ENCODE measurements at places on chromosomes 13 and 19. TPM values are rescaled to one million over a fixed set of nuclear protein-coding genes. Genes with fewer than 3 reads are reported as not detected.

Gene HCN2
- 0.17 TPM for total RNA-seq

DNA sequence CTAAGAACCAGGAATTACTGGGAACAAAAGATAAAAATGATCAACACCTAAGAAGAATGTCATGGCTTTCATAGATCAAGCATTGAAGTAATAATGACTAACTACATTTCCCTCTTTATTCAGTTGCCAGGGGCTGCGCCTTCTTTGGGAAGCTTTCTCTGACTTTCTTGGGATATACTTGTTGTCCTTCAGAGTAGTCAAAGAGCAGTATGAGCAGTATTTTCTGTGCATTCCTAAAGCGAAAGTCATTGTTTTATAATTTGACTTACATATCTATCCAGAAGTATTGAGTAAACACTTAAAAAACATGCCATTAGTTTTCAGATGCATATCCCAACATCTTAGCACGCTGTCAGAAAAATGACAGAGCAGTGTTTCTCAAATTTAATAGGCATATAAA lies 2412.4 kb downstream of the PCDH9 start:
- DNase-seq = no peak

- DNase-seq = peak; percentile 85
Measured at GRCh38 chr19:55605637-55606470, at the start of gene ZNF865. TSS of gene ZNF865 (plus strand) at chr19:55605647. CDS start at chr19:55613619, 7,972 bp downstream.

GRCh38 chr13:52903320-52903719 lies 54.9 kb upstream of the PCDH8 start:
- no peak for DNase-seq

GRCh38 chr19:35533822-35534392 lies 651 bp downstream of the GAPDHS start:
- peak; percentile 73 for DNase-seq

Gene NCAN
- 0.25 TPM for total RNA-seq

Gene REEP6
- 5.1 TPM for total RNA-seq

Gene ZNF880
- total RNA-seq = 8.6 TPM

DNA sequence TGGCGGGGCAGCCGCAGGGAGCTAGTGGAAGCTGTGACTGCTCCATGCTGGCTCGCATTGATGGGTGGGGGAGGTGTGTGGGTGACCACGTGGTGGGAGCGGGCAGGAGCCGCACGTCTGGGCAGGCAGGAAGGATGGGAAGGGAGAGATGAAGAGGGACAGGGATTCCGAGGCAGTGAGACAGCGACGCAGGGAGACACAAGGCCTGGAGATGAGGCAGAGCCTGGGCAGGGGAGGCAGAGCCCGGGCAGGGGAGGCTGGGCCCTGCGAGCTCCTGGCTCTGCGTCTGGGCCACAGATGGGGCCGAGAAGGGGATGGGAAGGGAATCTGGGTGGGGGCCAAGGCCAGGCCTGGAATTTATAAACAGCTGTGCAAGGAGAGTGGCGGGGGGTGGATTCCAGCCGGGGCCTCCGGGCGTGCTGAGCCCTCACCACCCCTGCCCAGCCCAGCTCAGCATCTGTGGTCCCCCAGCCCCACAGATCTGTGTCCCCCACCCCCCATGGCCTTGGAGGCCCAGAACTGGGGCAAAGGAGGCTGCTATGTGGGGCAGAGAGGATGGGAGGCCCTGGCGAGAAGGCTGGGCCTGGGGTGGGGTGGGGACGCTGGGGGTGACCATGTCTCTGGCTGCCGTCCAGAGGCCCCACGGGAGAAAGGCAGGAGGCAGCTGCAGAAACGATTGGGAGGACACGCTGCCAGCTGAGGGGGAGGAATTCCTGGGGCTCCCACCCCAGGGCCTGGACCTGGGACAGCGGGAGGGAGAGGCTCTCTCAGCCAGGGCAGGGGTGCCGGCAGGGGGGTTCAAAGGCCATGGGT lies 6.0 kb downstream of the EHD2 start:
- DNase-seq = peak; percentile 71

- peak; percentile 65 for DNase-seq
Measured at GRCh38 chr19:2332341-2333026, 4.0 kb downstream of the SPPL2B start.

Gene CAPN12
- 15.9 TPM for total RNA-seq

DNA sequence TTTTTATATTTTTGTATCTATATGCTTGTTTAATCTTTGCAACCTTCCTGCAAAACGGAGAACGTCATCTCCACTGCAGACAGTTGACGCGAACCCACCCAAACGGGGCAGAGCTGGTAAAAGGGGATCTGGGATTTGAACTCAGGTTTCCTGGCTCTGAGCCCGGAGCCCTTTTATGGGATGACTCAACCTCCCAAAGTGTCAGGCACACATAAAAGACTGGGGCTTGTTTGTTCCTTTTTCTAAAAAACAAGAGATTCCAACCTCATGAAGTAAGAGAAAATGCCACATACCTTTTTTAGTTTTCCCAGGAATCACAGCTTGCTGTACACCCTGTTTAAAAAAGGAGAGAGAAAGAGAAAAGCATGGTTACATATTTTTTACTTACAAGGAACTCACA lies 78.9 kb downstream of the GADD45B start:
- peak; percentile 12 for DNase-seq

Gene PEAK3
- 0.29 TPM for total RNA-seq

DNA sequence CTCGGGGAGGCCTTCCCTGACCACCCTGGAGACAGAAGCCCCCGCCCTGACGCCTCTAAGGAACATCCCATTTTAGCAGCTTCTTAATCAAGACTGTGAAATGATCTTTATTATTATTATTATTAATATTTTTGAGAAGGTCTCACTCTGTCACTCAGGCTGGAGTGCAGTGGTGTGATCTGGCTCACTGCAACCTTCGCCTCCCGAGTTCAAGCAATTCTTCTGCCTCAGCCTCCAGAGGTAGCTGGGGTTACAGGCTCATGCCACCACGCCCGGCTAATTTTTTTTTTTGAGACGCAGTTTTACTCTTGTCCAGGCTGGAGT lies 3.6 kb upstream of the DAND5 start:
- no peak for DNase-seq

GRCh38 chr19:47305309-47305751 lies 4.3 kb upstream of the C5AR1 start:
- peak; percentile 72 for DNase-seq

Gene KIR3DL1
- not detected for total RNA-seq

DNA sequence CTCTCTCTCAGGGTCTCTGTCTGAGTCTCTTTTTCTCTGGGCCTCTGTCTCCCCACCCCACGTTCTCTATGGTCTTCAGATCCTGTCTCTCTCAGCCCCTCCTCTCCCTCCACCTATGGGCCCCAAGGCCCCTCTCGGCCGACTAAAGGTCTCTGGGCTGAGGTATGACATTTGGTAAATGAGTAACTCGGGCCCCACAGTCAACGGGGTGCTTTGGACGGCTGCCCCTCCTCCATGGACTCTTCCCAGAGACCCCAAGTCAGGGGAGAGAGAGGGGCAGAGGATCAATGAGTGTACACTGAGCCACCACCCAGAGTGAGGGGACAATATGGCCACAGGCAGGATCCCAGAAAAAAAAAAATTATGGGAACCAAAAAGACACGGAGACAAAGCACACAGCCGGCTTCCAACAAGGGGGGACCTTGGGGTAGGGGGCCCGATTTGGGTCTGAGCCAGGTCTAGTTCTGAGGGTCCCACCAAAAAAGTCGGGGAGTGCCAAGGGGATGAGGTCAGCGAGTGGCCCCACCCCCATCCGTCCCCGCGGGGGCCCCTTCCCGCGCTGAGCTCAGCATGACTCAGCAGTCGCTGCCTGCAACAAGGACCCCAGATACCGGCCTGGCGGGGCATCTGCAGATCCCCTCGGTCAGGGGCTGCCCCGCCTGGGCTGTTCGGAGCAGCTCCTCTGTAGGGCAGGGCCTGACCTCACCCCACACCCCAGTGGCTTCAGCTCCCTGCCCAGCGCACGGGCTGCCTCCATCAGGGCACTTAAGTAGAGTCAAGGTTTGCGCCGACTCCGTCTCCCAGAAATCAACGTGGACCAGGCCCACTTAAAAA lies 1.5 kb upstream of the FTL start:
- DNase-seq = peak; percentile 88

Gene CERS4
- total RNA-seq = 3.1 TPM

DNA sequence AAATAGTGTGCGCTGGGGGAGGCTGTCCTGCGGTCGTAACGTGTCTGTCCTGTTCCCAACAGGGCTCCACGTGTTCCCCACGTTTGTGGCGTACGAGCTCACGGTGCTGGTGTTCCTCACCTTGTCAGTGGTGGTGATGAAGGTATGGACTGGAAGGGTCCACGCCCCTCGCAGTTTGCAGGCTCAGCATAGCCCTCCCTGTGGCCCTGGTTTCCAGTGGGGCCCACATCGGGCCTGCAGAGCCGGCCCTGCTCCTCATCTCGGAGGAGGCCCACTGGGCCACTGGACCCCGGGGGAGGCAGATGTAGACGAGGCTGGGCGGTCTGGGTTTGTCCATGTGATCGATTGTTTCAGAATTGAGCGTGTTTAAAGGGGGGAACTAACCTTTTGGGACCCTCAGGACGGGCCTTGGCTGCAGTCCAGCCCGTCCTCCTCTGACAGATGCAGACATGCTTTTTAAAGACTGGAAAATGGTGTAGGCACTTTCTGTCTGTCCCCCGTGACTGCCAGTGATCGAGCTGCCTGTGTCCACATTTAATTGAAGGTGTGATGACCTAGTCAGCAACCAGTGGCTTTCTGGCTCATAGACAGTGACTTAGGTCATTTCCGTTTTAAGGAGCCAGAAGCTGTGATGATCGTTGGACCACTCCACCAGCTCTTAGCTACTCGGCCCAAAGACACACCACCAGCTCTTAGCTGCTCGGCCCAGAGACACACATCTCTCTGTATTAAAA lies 37.1 kb upstream of the TFDP1 start:
- DNase-seq = no peak

- DNase-seq = peak; percentile 58
Measured at GRCh38 chr19:48991873-48992580, 1.1 kb downstream of the GYS1 start.

- DNase-seq = no peak
Measured at GRCh38 chr13:20331949-20332348, 99.8 kb upstream of the GJB6 start.

Gene MEIS3
- 11.6 TPM for total RNA-seq

Gene CRX
- total RNA-seq = not detected

DNA sequence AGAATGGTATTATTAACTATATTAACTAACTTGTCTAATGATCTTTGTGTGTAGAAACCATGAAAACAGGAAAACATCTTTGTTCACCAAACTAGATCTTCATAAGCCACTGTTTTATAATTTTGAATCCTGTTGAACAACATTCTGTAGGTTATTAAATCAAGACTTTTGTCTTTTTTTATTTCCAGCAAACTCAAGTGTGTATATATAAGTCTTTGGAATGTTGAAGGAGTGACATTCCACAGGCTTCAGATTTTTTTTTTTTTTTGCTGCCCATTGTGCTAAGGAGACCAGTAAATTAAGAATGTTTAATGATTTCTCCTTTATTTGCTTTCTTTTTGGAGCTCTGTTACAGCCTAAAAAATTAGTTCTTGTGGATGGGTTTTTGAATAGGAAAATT lies 89.6 kb downstream of the LMO7 start:
- no peak for DNase-seq

DNA sequence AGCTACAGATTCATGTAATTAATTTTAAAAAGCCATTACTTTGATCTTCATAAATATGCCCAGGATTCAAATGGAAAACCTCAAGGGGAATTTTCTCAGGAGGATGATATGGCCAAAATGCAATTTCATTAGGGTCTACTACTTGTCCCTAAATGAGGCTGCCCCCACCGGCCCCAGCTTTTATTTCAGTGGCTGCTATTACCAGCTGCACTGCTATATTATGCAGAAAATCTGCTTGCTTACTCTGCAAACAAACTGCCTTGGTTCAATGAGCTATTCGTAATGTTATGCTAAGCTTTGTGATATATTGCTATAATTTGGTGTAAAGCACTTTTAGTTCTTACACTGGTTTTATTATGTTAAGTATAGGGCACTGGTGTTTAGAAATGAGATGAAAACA lies 137.3 kb upstream of the TMTC4 start:
- no peak for DNase-seq

DNA sequence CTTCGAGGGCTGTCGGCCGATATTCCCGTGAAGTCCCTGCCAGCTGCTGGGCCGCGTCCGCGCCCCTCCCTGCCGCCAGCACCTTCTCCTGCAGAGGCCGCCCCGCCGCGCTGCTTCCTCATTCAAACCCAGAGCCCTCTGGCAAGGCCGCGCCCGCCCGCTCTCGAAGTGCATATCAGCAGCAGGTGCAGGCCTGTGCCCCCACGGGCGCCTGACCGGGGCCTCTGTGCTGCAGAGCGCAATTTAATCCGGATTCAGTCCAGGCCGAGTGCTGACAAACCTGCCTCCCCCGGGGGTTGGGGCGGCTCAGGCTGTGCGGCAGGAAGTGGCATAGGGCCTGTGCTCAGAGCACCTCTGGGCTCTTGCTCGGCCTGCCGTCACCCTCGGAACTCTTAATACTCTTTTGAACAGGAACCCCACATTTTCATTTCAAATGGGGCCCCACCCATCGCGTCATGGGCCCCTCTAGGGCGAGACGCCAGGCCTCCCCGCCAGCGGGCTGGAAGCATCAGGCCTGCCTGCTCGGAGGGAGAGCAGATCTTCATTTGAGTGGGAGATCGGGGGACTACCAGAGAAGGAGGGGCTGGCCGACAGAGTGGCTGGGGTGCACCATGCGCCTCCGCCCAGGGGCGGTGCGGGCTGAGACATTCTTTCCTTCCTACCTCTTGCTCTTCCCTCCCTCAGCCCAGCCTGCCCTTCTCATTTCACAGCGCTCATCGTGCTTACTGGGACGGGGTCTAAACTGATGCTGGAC lies 125.7 kb downstream of the TNFRSF19 start:
- peak; percentile 54 for DNase-seq

Gene LIPE
- total RNA-seq = 7.9 TPM

- no peak for DNase-seq
Measured at GRCh38 chr19:18017275-18018083, 9.5 kb downstream of the ARRDC2 start.

GRCh38 chr13:29888306-29888705 lies 37.9 kb upstream of the UBL3 start:
- no peak for DNase-seq

- peak; percentile 71 for DNase-seq
Measured at GRCh38 chr19:1181606-1182005, 7.5 kb upstream of the SBNO2 start.

Gene ZNF536
- 7.3 TPM for total RNA-seq

Gene CGB8
- total RNA-seq = not detected

Gene PRODH2
- total RNA-seq = not detected

- no peak for DNase-seq
Measured at GRCh38 chr13:59399513-59399912, 764.2 kb downstream of the DIAPH3 start.

GRCh38 chr13:81551036-81551435 lies 1210.1 kb upstream of the SPRY2 start:
- no peak for DNase-seq

Gene TUBB4A
- 14.6 TPM for total RNA-seq

Gene OR4F17
- total RNA-seq = not detected
